ENCODE measurements at places on chromosomes 4 and X. TPM values are rescaled to one million over a fixed set of nuclear protein-coding genes. Genes with fewer than 3 reads are reported as not detected.

ALB gene
- 0.27 TPM for total RNA-seq

KLHL13 gene
- total RNA-seq = 1.8 TPM

DNA sequence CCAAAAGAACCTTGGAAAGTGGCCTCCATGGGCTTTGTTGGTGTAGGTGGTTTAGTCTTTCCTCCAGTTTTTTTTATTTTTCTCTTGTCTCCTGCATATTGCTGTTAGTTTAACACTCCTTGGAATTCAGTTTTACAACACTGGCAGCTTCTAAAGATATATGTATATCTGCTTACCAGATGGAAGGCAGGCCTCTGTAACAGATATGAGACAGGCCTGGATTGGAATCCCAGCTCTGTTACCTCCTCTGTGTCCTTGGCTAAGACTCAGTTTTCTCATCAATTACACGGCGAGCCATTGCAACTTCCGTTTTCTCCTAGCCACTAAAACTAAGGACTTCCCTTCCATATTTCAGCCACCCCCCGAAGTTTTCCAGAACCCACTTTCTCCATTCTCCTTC lies 133.4 kb upstream of the SMAD1 start:
- DNase-seq = no peak
- no peaks in the 10 kb centered on the region for H3K4me1 ChIP-seq
- H3K4me3 ChIP-seq = no peak overlapping the region
- no peaks in the 10 kb centered on the region for H3K27me3 ChIP-seq
- H3K27ac ChIP-seq = no peak overlapping the region
- H3K36me3 ChIP-seq = no peaks in the 10 kb centered on the region

GRCh38 chrX:53746718-53747117 lies 60.2 kb upstream of the HUWE1 start:
- no peaks in the 10 kb centered on the region for H3K4me1 ChIP-seq
- H3K27ac ChIP-seq = no peak overlapping the region
- no peak for DNase-seq
- no peaks in the 10 kb centered on the region for H3K27me3 ChIP-seq

DNA sequence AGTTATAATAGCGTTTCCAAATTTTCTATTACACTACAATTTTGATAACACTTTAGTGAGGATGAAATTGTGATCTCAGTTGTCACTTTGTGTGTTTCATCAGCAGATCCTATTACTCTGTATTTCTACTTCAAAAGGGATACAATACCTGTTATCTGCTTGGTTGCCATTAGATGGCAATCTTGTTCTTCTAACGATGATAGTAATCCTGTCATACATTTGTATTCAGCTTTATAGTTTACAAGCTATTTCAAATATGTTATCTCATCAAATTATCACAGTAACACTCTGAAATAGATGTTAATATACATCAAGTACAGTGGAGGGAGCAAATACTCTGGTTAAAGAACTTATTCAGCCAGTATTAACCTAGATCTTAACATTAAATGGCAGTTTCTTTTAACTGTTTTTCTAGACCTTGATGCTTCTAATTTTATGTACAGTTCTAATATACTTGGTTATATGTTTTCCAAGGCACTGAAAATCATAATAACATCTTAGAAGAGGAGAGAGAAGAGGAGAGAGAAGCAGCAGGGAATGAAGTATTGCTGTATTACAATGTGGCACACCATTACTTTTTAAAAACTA lies 292.0 kb downstream of the CCSER1 start:
- no peak overlapping the region for H3K4me3 ChIP-seq
- no peaks in the 10 kb centered on the region for H3K4me1 ChIP-seq
- no peaks in the 10 kb centered on the region for H3K27me3 ChIP-seq
- no peaks in the 10 kb centered on the region for H3K36me3 ChIP-seq

- H3K27me3 ChIP-seq = no peaks in the 10 kb centered on the region
- H3K27ac ChIP-seq = no peak overlapping the region
- no peak overlapping the region for H3K4me3 ChIP-seq
- no peaks in the 10 kb centered on the region for H3K4me1 ChIP-seq
- H3K36me3 ChIP-seq = no peaks in the 10 kb centered on the region
These were observed 68.3 kb downstream of the FMR1NB start for GRCh38 chrX:148049441-148049840.

GRCh38 chrX:133723930-133724329 lies 261.5 kb downstream of the GPC3 start:
- no peaks in the 10 kb centered on the region for H3K4me1 ChIP-seq
- H3K4me3 ChIP-seq = no peak overlapping the region
- H3K27ac ChIP-seq = no peak overlapping the region
- DNase-seq = no peak

DNA sequence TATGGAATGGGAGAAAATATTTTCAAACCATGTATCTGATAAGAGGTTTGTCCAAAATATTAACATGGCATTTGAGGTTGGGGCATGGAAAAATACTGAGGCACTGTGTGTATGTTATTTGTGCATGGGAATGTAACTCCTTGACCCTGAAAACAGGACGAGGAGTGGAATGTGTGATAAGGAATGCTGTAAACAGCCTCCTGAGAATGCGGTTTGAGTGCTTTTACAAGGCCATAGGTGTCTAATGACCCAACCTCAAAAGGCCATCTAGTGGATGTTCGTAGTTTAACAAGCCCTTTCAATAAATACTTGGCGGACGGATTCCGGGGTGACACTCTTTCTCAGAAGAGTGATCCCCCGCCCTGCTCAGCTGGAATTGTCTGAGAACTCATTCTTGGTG lies 162.9 kb upstream of the USP9X start:
- H3K4me3 ChIP-seq = no peak overlapping the region
- DNase-seq = no peak
- no peak overlapping the region for H3K27ac ChIP-seq
- H3K27me3 ChIP-seq = no peaks in the 10 kb centered on the region
- H3K36me3 ChIP-seq = no peaks in the 10 kb centered on the region
- no peaks in the 10 kb centered on the region for H3K4me1 ChIP-seq

GRCh38 chrX:49921109-49921508 lies 1.3 kb upstream of the CLCN5 start:
- no peaks in the 10 kb centered on the region for H3K27me3 ChIP-seq
- H3K27ac ChIP-seq = no peak overlapping the region
- no peak for DNase-seq
- no peaks in the 10 kb centered on the region for H3K36me3 ChIP-seq
- no peaks in the 10 kb centered on the region for H3K4me1 ChIP-seq

DNA sequence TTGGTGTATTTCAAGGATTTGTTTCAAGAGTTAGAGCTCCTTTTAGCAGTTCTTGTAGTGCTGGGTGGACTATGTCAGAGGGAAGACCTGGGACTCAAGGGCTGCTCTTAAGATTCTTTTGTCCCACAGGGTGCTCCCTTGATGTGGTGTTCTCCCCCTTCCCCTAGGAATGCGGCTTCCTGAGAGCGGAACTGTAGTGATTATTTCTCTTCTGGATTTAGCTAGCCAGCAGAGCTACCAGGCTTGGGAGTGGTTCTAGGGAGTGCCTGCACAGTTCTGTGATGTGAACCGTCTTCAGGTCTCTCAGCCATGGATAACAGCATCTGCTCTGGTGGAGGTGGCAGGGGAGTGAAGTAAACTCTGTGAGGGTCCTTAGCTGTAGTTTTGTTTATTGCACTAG lies 336.8 kb downstream of the FSTL5 start:
- H3K4me1 ChIP-seq = no peaks in the 10 kb centered on the region
- DNase-seq = no peak
- no peak overlapping the region for H3K4me3 ChIP-seq
- H3K27me3 ChIP-seq = no peaks in the 10 kb centered on the region

GRCh38 chr4:45692131-45692735 lies 431.6 kb downstream of the GABRG1 start:
- no peaks in the 10 kb centered on the region for H3K36me3 ChIP-seq
- H3K27ac ChIP-seq = no peak overlapping the region
- peaks cover 9% of the 10 kb centered on the region for H3K4me1 ChIP-seq
- no peak for DNase-seq

Data from thyroid gland (tissue), 4 donors.